ENCODE measurements at places on chromosomes 12 and 14.

DNA sequence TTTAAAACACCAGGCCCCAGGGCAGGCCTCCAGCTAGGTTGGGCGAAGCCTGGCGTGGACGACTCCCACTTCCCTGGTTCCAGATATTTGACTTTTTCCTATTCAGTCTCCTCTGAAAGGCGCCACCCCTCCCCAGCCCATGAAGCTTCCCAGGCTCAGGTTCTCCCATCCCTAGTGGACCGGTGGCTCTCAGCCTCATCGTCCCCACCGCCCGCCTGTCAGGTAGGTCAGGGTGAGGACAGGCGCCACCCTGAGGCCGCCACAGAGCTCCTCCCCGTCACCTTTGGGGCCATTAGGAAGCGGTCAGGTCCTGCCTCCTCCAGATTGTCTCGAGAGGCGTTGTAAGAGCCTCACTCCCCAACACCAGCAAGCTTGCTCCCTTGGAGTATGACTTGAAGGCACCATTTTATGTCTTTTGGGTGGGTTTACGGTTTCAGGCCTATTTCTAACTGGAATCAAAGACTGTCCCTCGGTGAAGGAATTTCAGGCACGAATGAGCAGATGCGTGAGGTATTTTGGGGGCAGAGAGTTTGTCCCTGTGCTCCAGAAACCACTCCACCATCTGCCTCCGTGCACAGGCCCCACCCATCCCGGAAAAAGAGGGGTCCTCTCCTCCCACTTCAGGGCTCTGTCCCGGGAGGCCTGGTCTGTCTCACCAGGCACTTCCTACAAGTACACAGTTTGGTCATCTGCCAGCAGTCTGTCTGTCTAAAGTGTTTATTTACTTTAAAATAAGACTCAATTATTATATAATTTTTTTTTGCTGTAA lies 55.6 kb downstream of the TSPAN9 start:
- no peak for DNase-seq

DNA sequence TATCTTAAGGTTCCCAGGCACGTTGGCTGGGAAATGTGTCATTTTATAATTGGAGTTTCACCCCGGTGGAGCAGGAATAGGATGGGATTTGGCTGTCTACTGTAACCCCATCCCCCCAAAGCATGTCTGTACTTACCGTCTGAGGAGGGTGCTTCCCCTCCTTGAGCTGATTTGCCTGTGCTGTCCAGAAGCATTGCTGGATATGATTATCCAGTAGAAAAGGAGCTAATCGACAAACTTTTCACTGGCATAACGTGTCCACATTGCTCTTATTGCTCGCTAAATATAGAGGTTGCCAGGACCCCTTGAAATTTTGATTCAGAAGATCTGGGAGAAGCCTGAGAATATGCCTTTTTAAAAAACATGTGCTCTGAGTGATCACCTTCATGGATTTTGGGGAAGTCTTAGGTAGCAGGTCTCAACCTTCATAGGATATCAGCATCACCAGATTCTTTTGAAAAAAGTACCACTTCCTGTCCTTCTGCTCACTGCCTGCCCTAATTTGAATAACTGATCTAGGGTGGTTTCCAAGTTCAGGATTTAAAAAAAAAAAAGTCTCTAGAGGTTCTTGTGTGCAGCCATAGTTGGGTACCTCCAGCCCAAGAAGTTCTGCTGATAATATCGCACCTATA lies 80.4 kb upstream of the KCNA1 start:
- DNase-seq, result no peak

- DNase-seq, result no peak
These were observed 95.4 kb downstream of the CCER1 start for GRCh38 chr12:90859591-90859990.

DNA sequence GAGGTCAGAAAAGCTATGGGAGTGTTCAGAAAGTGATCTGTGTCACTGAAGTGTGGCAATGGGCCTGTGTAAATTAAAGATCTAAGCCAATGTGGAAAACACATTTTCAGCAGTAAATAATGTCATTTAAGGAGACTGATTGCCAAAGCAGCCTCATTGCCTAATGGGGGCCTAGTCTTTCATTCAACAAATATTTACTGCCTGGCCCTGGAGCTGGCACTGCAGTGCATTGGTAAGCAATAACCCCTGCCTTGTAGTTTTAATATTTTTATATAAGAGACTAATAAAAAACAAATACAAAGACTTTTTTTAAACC lies 326.6 kb downstream of the BTG1 start:
- DNase-seq, result peak; percentile 25

- DNase-seq, result no peak
These were observed 25.2 kb upstream of the NTN4 start for GRCh38 chr12:95815632-95816212.

GRCh38 chr14:29805415-29806123 lies 122.1 kb downstream of the PRKD1 start:
- DNase-seq, result no peak

GRCh38 chr12:389142-390096 lies at the start of gene KDM5A:
TSS of gene KDM5A (minus strand) at chr12:389320. CDS start at chr12:389091, 229 bp downstream.
- peak; percentile 96 for DNase-seq

DNA sequence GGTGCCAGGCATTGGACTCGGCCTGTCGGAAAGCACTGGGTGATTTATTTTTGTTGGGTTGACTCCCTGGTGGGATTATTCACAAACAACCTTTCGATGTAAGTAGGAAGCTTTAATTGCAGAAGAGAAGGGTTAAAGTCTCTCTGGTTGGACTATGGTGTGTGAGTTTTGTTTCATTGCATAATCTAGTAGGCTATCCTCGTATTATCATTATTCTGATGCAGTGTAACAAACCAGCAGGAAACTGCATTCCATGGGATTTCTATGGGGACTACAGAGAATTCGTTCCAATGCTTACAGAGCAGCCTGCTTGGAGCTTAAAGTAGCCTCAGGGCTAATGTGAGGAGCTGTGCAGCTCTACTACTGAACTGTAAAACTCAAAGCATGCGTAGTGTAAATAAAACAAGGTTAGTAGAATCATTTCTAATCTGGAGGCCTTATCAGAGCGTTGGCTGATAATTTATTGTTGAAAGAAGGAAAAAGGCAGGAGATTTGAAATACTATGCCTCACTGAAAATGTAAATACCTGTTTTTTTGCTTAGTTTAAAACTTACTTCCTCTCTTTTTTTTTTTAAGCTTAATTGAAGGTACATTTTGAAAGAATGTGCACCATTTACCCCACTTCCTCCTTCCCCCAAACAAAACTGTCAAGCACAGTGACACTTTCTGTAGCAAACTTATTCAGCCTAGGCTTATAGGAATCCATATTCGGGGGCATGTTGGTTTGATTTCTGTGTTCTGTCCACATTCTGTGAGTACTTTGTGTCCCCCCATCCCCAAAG lies 226.7 kb downstream of the NPAS3 start:
- peak; percentile 3 for DNase-seq

DNA sequence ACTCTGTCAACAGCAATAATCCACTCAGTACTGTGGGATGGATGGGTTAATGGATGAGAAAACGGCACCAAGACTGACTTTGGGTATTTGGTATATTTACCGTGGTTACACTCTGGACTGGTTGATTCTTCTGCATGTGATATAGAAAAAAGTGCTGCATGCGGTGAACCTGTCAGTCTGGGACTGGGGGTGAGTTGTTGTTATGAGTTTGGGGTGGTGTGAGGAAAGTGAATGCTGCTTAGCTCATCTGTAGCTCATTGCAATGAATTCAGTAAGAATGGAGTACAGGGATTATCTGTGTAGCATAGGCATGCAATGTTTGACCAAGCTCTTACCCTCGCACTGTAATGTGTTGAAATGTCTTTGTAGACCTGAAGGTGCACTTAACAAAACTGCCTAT lies 6.0 kb downstream of the KCNA1 start:
- no peak for DNase-seq

GRCh38 chr12:125193376-125194152 lies 128.3 kb downstream of the AACS start:
- no peak for DNase-seq

DNA sequence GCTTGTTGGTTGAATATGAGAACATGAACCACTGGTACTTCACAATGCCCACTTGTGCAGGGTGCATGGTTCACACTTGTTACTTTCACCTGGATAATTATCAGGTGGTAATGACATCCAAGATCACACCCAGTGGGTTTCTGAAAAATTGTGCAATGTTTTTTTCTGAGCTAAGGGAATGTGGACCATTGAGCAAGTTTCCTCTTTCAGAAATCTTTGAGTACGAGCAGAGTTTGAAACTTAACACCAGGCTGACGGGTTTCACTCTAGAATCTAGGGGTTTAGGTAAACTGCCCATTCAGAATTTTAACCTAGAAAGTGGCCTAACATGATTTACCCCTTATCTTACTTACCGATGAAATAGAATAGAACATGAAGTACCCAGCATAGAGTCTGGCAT lies 389.6 kb downstream of the PAWR start:
- no peak for DNase-seq

- no peak for DNase-seq
These were observed 88.1 kb downstream of the BCL2L14 start for GRCh38 chr12:12158858-12159257.

DNA sequence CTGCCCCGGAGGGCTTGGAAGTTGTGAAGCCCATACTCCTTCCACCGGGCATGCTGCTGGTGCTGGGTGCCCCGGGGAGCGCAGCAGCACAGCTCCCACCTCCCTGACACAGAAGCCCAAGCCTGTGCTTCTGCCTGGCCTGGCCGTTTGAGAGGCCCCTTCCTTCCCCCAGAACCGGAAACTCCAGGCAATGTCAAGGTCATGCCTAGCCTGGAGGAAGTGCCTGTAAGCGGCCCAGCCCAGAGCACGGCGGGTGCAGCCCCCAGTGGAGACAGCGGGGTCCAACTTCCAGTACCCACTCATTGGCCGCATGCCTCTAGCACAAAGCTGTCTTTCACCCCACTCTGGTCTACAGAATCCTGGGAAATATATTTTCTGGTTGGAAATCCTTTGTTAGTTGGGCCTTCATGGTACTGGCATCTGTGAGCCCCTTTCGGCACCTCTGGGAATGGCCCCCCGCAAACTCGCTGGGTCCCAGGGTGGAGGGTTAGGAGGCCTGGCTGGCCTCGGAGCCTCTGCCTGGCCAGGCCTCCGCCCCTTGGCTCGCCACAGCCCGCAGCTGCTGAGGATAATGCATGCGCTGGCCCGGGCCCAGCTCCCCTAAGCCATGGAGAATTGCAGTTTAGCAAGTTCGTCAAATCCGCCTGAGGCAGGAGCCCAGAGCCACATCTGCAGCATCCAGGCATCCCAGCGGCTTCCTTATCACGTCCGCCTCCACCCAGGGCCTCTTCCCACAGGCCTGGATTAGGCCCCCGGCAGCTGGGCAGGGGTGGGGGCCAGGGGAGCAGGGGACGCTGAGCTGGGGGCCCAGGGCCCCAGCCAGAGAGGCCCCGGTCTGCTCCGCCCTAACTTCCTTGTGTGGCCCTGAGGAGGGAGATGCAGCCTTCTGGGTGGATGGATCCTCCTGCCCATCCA lies 48.9 kb upstream of the DLK1 start:
- DNase-seq, result peak; percentile 71

DNA sequence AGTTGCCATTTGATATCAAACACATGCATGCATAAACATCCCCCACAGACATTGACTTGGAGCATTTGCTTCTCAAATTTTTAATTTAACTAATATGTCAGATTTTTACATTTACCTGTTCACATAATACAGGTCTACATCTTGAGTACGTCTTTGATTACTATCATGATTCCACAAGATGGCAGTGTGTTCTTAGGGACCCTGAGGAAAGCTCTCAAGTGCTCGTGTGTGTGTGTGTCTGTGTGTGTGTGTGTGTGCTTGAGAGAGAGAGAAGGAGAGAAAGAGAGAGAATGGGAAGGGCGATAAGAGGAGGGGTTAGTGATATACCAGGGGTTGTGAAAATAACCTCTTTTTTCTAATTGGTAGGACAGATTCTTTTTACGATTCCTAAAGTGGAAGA lies 167.1 kb upstream of the OR4E1 start:
- DNase-seq, result no peak

DNA sequence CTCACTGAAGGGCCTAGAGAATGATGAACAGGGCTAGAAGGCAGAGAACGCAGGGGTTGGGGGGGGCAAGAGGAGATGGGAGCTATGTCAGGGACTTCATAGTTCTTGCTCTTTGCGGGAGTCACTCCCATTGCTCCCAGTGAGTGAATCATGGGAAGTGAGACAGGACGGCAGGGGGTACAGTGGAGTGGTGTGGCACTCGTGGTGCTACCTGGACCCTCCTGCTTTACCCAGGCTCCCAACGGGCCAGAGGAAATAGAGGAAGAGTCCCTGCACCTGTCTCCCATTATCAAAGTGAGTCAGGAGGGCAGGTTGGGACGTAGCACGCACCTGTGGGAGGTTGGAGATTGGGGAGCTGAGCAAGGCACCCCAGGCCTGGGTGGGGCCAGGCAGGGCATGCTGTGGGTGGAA lies 1.3 kb upstream of the KRT8 start:
- DNase-seq, result no peak

- no peak for DNase-seq
These were observed 185.8 kb downstream of the PHETA1 start for GRCh38 chr12:111183094-111183493.

DNA sequence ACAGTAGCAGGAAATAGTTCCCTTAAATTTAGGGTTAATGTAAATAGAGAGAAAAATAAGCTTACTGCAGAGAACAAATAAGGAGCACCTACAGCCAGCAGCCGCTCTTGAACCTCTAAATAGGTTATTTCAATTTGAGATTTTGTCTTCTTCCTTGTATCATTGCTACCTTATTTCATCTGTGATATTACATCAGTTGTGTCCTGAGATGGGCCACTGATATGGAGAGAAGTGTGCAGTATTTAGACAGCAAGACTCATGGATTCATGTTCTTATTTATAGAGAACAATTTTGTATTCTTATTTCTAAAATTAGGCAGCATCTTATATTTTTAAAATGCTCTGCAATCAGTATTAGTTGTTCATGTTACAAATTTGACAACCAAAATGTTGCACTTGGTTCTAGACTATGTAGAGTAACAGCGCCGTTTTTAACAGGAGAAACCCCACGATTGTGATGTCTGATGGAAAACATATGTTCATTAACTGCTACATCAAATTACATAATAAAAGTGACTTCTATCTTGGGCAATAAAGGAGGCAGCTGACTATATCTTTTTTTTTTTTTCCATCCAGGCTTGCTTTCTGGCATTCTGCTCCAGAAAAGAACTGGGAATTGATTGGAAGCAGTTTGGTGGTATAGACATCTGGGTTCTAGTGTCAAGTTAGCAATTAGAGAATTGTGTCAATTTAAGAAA lies 117.9 kb downstream of the CAND1 start:
- DNase-seq, result no peak

DNA sequence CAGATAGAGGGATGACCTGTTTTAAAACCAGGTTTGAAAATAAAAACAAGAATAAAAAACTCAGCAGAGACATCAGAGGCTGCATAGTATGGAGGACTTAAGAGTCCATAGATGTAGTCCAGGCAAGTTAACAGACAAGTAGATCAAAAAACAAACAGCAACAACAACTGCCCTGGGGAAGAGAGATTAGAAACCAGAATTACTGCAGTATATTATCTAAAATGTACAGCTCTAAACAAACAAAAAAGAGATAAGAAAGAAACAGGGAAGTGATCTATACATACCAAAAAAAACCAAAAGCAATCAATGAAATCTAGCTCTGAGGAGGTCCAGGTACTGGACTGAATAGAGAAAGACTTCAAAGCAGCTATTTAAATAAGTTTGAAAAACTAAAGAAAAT lies 48.8 kb downstream of the ACSM4 start:
- no peak for DNase-seq

- DNase-seq, result no peak
These were observed 10.7 kb downstream of the VDR start for GRCh38 chr12:47894068-47894467.

- no peak for DNase-seq
These were observed 1.9 kb upstream of the GPR33 start for GRCh38 chr14:31489691-31490090.

GRCh38 chr14:94540031-94540794 lies 21.0 kb upstream of the SERPINA4 start:
- peak; percentile 18 for DNase-seq

GRCh38 chr12:2451025-2451424 lies 343.7 kb upstream of the FKBP4 start:
- no peak for DNase-seq

Measured in right renal pelvis (tissue), 4 donors.